NCI-H774 (cell line): ENCODE measurements at places on chromosomes 5 and 9.

- DNase-seq = no peak
These were observed 2369.4 kb downstream of the MAT2B start for GRCh38 chr5:165874851-165875250.

GRCh38 chr5:138972230-138972629 lies 97.1 kb upstream of the LRRTM2 start:
- no peak for DNase-seq

DNA sequence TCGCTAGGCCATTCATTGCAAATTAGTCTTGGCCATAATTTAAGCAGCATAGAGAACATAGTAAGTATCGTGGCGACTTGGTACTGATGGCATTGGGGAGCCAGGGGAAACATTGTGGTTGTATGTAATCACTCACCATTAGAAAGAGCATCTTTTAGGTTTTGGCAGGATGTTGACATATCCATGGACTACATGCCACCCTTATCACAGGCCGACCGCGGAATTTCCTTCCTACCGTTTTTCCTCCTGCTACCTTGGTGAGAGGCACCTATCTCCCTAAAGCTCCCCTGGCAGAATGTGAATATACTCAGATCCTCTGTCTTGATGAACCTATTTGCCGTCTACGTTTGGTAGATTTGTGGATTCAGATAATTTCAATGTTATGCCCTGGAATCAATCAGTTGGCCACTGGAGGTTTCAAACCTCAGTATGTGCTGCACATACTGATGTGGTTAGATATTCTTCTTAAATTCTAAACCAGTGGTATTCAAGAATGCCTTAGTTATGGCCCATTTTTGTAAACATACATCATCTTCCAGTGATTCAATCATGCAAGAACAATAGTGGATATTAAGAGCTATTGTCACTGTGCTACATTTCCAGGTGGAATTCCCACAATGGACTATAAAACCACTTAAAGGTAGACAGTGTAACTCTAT lies 271.0 kb upstream of the HAPLN1 start:
- DNase-seq = no peak

- no peak for DNase-seq
These were observed 38.2 kb downstream of the DAB2IP start for GRCh38 chr9:121689461-121690157.

GRCh38 chr5:74094096-74094781 lies 468.2 kb downstream of the ARHGEF28 start:
- no peak for DNase-seq

- DNase-seq = no peak
These were observed 40.2 kb downstream of the NAIF1 start for GRCh38 chr9:128026773-128027541.

DNA sequence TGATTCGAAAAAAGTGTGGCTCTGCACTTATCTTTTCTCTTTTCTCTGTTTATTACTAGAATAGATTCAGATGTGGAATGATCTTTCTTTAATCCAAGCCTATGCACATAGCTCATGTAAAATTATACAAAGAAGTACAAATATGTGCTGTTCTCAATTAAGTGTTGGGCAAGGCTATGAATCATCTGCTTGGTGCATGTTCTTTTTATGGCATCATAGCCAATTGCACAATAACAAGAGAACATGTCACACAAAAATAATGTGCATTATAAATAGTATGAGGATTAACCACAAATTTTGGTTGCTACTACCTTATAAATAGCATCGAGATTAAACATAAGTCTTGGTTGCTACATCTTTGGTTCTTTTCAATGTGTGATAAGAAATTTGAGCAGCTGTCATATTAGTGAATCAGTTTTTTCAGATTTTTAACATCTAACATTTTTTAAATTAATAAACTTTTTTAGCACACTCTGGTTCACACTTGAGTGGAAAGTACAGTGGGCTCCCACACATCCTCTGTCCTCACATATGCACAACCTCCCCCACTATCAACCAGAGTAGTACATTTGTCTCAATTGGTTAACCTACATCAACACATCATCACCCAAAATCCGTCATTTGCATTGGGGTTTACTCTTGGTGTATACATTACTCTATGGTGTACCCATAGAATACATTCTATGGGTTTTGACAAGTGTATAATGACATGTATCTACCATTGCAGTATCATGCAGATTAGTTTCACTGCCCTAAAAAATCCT lies 6.8 kb upstream of the RECK start:
- DNase-seq = no peak

GRCh38 chr5:6279607-6280006 lies 98.7 kb downstream of the MED10 start:
- no peak for DNase-seq

DNA sequence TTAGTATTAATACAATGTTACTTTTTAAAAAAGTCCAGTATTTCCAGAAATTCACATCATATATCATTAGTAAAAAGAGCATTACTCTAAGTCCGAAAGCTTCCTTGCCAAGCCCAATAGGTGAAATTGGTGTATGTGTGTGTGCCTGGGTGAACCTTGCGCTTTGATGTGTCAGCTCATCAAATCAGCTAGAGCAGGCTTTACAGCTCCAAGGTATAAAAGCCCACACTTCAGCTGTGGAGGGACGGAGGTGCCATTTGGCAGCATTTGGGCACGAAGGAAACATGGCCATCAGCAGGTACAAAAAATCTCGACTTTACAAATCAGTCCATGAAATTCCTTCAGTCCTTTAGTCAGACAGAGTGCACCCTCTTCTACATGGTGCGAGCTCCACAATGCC lies 76.5 kb upstream of the IL7R start:
- no peak for DNase-seq

DNA sequence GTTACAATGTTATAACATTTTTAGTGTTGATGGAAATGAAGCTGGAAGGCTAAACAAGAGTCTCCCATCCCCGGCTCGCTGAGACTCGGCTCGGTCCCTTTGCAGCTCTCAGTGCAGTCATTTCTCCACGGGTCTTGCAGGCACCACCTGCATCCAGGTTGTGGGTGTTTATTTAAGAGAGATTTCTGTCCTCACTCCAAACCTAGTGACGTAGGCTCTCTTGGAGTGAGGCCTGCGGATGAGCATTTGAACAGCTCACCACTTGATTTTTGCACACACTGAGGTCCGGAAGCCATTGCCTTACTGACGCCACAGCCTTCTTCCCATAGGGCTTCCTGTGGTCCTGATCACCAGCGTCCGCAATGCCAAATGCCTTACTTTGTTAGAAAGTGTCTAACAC lies 197.7 kb upstream of the OTULINL start:
- peak; percentile 58 for DNase-seq

DNA sequence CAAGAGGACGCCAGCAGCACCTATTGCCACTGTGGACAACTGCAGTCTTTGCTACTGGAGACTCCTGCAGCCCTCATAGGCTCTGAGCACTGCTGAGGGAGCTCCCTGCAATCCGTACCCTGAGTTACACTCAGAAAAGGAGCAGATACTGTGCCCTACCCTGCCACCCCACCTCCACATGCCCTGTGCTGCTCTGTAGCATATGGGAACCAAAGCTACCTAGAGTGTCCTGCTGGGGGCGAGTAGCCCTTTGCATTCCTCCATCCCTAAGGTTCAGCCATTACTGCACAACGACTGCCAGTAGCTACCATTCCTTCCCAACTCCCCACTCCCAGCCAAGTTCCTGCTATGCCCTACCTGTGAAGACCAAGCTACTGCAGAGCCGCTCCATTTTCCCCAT lies 90.2 kb upstream of the SNCAIP start:
- no peak for DNase-seq

- no peak for DNase-seq
These were observed 147.1 kb downstream of the ERCC6L2 start for GRCh38 chr9:96022445-96023051.

DNA sequence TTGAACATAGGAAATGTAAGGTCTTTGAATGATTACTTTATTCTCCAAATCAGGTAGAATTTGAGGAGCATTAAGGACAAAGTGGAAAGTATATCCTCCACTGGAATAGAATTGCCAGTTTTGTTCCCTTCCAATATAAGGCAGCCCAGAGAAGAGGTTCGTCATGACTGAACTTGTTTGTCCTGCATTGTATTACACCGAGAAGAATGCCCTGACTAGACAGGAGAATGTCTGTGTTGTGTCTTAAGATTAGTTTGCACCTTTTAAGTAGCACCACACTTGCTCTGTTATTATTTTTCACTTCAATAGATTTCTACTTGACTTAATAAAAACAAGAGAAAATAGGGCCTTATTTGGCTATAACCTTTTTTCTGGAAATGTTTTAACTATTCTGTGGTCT lies 586.2 kb upstream of the PTGER4 start:
- no peak for DNase-seq

GRCh38 chr9:117415358-117415914 lies 579 bp upstream of the ASTN2 start:
- DNase-seq = no peak

DNA sequence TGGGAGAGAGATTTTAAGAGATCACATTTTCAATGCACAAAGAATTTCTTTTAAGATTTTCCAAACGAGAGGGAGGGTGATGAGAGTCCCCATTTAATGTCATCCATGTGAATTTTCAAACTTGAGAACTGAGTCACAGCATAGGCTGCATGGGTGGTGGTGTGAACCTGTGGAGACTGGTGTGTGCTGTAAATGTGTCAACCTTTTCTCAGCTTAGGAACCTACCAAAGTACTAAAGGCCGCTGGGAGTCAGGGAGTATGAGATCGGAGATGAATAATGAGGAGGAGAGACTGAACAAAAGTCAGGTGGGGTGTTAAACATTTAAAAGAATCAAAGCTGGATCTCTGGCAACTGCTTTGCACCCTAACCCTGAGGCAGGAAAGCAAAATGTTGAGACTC lies 7.5 kb downstream of the ALDH1A1 start:
- no peak for DNase-seq

DNA sequence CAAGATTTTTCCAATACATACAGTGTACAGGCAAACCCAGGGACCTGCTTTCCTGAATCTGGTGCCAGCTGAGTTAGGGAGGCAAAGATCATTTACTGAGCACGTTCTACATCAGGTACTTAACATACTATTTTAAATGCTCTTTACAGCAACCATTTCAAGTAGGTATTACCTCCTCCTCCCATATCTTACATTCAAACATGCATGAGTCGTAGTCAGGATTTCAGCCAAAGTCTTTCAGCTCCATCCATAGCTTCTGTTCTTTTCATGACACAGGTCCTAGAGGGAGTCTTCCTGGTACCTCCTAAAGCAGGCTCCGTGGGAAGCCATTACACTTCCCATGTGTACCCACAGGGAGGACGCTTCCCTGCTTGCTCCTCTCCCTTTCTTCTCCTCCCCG lies 11.7 kb downstream of the KCNV2 start:
- no peak for DNase-seq

DNA sequence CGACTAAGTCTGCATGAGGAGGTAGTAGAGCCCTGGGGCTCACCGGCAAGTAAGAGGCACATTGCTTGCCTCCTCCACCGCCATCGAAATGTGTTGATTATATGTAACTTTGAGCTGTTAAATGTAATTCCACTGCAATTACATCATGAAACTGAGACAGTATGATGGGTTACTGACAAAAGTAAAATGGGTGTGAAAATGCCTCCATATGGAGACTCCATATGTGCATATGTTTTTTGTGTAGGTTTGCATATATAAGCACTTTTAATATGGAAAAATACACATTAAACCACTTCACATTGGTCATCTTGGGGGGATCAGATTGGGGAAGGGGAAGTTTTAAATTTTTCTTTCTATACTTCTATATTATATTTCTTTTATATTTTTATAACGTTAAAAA lies 29.8 kb downstream of the NFIL3 start:
- no peak for DNase-seq

DNA sequence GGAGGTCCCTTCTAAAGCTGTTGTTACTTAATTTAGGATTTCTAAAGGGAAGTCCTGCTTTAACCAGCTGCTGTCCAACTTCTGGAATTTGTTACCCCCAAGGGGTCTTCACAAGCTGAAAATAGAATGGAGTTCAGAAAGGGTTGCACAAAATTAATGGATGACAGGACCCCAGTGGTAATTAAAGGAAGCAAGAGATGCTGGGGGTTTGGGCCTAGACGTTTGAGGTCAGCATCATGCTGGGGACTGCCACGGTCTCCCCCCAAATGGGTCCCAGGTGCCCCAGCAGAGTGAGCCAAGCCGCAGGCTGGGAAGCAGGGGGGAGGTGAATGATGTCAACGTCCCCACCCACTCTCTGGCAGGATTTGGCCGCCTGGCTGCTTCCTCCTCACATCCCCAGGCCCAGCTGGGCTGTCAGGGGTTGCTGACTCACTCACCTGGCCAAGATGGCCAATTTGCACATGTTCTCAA lies 97.5 kb upstream of the ARAP3 start:
- DNase-seq = no peak

GRCh38 chr5:172009536-172010270 lies 3.3 kb upstream of the FBXW11 start:
- DNase-seq = no peak

DNA sequence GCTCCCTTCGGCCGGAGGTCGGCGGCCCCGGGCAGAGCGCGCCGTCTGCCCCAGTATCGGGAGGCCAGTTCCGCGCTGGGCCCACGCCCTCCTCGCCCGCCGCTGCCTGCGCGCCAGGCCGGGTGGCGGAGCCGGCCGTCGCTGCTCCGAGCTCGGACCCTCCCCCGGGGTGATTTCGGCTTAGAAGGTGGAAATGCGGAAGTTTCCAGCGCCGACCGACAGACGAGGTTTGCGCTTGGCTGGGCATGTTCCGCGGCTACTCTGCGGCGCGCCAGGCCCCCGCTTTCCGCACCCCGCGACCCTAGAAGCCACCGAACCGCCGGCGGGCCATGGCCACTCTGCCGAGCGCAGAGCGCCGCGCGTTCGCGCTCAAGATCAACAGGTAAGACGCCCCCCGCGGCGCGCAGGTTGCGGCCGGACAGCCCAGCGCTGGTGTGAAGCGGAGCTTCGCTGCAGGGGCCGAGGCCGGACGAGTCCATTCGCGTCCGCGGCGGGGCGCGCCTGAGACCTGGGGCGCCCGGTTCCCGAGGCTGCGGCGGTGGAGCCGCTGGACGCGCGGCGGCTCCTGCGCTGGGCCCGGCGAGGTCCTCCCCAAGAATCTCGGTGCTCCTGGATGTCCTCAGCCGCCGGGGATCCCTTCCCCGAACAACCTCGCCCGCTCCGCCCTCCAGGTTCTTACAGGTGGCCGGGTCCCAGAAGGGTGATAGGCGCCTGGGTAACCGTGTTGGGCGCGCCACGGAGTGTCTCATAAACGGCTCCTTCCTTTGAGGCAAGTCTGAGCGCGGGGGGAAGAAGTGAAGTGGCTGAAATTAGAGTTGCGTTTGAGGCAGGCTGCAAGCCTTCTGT lies at the start of gene DOCK8:
Gene DOCK8 (plus strand): TSS at position 218 of the 846 bp plus-strand sequence. CDS start 112 bp downstream, at position 330.
- no peak for DNase-seq

GRCh38 chr9:120998111-120998510 lies 52.0 kb downstream of the C5 start:
- no peak for DNase-seq

DNA sequence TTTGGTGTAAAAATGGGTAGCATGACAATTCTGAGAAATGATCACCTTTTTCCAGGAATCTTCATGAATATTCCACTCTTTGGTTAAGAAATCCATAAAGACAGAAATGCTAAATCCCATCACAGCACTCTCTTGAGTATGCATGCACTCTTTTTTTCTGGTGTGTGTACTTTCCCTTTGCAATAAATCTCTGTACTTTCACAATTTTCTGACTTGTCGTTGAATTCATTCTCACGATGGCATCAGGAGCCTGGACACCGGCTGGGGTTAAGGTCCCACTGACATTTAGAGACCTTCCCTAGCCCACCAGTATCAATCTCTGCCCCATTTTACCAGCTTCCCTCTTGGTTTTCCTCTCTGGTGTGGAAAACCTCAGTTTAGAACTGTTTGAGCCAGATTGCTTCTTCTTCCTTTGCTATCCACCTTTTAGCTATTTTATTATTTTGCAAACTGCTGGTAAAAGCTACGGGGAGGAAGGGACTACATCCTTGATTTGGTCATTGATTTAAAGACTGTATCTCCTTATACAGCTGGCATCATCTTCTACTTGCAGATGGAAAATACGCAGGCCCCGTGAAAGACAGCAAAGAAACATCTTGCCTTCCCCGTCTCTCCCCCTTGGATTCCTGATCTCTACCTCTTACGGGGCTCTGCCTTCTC lies 59.9 kb upstream of the ZFR start:
- DNase-seq = no peak
